ENCODE measurements at places on chromosomes 2 and 18.

DNA sequence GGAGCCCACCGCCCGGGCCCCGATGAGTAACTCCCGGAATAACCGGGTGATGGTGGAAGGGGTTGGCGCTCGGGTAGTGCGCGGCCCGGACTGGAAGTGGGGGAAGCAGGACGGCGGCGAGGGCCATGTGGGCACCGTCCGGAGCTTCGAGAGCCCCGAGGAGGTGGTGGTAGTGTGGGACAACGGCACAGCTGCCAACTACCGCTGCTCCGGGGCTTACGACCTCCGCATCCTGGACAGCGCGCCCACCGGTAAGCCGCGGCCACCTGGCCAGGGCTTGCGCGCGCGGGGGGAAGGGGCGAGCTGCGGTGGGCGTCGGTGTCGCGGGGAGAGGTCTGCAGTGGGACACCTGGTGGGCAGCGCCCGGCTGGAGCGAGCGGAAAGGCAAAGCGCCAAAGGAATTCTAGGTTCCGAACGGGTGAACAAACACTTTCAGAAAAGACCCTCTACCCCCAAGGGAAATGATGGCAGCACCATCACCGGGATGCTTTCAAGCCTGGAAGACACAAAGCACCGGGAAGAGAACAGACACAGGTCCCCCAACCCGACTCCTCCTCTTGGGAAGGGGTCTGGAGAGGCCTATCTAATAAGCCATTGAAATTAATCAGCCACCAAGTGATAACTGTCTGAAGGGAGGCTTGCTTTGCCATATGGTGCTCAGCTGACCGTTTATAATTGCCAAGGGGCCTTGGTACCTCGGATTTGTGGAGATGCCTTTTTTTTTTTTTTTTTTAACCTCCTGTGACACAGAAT, 1.1 kb downstream of the MIB1 start:
- peak; percentile 19 for DNase-seq

DNA sequence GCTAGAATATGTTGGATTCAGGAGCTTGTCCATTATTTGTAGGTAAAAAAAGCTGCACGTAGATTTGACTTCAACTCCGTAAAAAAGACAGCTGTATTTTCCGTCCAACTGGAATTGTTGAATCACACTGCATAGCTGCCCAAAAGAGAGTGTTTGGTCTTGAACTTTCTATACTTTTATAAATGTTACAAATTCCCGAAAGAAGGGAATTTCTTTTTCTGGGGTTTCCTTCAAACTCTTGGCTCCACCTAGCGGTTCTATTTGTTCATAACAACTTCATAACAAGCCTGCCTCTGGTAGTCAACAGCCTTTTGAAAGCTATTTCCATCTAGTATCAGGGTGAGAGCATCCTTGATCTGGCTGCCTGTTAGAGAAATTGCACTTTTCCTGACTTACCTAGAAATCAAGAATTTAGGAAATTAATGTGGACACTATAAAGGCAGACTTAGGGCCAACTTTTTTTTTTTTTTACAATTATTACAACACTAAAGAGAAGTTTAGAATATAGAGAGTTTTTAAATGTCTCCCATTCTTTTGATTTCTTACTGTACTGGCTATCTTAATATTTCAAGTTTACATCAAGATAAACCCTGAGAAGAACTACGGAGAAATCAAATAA, 48.1 kb downstream of the TMEM185B start:
- DNase-seq: peak; percentile 30

DNA sequence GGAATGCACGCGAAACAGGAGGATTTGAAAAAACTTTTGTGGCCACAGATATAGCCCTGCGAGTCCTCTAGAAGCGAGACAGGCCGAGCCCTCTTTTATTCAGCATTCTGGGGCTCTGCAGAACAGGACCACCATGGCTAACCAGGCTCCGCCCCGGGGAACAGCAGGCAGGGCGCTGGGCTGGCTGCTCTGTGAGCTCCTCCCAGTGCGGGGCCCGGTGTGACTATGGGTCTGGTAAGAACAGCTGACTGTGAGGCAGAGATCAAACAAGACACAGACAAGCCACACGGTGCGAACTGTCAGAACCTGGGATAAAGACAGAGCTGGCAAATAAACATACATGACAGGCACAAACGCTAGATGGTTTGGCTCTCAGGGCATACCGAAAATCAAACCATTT, 15.5 kb downstream of the PXDN start:
- DNase-seq: peak; percentile 94

DNA sequence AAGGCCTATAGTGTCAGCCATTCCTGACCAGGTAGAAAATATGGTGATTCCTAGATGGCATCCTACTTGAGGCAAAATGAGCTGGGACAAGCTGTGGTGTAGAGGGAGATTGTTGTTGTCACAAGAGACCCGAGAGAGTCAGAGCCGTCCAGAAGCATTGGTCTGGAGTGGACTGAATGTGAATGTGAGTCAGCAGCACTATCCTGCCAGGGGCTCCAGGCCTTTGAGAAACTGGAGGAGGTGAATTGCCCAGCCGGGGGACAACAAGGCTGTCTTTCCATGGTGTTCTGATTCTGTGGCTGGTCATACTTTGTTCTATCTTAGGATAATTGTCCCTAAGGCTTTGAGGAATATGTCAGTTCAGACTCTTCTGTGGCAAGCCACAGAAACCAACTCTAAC, 29.4 kb upstream of the EIF2AK3 start:
- DNase-seq: no peak

DNA sequence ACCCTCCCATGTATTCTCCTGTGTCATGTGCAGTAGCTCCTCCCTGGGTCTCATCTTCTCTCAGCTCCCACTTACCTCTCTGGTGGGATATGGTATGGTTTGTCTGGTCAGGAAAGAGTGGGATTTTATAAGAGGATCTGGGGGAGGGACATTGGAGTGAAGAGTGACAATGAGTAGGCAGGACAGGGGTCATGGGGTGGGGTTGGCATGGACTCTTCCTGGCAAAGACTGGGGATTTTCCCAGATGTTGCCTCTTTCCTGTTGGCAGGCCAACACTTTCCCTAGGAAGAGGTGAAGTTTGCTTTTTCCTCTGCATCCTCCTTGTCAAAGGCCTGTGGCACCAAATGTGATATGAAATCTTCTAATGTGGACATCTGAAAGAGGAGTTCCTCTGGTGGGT, at the start of gene REG3A:
TSS of gene REG3A (minus strand) at position 101 of the 400 bp plus-strand sequence. CDS start 348 bp downstream, outside the sequence.
- no peak for DNase-seq

DNA sequence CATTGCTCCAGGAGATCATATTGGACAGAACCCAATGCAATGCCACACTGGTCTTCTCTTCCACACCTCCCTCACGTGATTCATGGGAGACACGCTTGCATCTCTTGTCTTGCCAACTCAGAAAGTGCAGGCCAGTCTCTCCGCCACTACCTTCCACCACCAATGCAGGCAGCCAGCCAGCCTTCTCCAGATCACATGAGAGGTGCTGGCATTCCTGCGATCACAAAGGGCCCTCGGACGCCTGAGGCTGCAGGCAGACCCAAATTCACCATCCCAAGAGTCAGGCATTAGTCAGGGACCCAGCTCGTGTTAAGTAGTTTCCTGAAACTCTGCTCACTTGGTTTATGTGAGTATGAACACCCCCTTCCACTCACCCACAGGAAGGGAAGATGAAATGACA, 437.0 kb upstream of the ETAA1 start:
- DNase-seq: no peak

GRCh38 chr2:83941886-83942285, 517.2 kb downstream of the SUCLG1 start:
- no peak for DNase-seq

- DNase-seq: no peak
These were observed 95.1 kb downstream of the ACOXL start for GRCh38 chr2:110827511-110827910.

- DNase-seq: no peak
These were observed 8.5 kb downstream of the ESPNL start for GRCh38 chr2:238108423-238109183.

GRCh38 chr2:239536186-239536585, 135.4 kb upstream of the HDAC4 start:
- DNase-seq: no peak

DNA sequence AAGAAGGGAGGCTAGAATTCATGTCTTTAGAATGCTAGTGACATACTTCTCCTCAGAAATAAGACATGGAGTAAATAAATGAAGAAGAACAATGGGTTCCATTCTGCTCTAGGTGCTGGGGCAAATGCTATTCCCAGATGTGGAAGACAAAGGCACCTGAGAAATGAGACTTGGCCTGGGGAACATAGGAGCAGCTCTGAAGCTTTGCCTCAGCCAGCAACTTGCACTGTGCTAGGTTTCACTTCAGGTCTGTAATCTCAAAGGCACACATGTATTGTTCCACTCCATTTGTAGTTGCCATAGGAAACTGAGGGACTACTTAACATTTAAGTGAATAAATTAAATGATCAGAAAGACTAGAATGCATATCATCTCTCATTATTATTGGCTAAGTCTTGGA, 538.9 kb upstream of the REG3G start:
- DNase-seq: no peak

GRCh38 chr2:9565436-9566153, 10.0 kb upstream of the ADAM17 start:
- DNase-seq: no peak

- DNase-seq: peak; percentile 39
These were observed 4.0 kb upstream of the MREG start for GRCh38 chr2:216017365-216017764.

GRCh38 chr2:188977317-188977716, 3.1 kb downstream of the COL3A1 start:
- no peak for DNase-seq

- DNase-seq: no peak
These were observed 19.7 kb downstream of the ILKAP start for GRCh38 chr2:238183821-238184220.

- DNase-seq: no peak
These were observed 33.8 kb downstream of the RNF144A start for GRCh38 chr2:6951046-6951445.

- DNase-seq: no peak
These were observed 9.3 kb upstream of the TRAPPC8 start for GRCh38 chr18:31952223-31952622.

- peak; percentile 63 for DNase-seq
These were observed 6.8 kb downstream of the ESPNL start for GRCh38 chr2:238106698-238107524.

- no peak for DNase-seq
These were observed 209.9 kb downstream of the TMEM182 start for GRCh38 chr2:102971701-102972100.

DNA sequence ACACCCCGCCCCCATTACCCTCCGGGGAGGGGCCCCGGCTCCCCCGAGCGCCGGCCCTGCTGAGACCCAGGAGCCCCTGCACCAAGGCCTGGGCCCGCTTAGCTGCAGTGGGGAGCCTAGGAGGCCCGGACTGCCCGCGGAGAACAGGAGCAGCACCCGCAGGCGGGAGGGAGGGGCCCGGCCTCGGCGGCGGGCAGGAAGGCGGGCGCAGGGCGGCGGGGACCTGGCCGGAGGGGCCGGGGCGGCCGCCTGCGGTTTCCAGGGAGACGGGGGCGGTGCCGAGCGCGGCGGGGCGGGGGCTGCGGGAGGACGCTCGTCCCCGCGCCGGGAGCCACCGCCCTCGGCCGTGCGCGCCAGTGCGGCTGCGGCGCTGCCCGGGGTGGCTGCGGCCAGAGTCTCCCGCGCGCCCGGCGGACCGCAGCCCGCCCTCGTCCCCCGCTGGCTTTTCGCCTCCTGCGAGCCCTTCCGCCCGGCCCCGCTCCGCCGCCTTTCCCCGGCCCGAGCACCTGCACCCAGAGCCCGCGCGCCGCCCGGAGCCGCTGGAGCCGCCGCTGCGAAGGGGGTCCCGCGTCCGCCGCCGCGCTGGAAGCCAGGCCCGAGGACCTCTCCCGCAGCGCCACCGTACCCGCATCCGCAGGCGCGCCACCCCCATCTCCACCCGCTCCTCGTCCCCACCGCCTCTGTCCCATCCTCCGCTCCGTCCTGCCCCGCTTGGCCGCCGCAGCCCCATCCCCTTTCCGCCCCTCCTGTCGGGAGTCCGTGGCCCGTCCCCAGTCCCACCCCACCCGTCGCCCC, 17.2 kb downstream of the GPC1 start:
- peak; percentile 65 for DNase-seq

- DNase-seq: no peak
These were observed 3.6 kb upstream of the TTC21B start for GRCh38 chr2:165957030-165957675.

DNA sequence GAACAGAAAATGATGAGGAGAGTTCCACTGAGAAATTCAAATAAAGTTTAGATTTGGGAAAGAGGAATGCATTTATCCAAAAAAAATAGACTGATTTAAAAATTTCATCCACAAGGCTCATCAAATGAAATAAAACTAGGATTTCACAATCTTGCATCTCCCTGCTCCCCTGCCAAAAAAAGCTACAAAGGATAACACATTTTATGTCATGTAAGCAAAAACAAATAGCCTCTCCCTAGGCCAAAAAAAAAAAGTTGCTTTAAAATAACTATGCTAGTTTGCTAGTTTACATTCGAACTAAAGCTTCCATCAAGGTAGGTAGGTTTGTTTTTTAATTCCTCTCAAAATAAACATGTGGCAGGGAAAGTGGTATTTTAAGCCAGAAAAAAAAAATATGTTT, 465.5 kb upstream of the ID2 start:
- no peak for DNase-seq

GRCh38 chr2:71897137-71897480, 250.6 kb downstream of the CYP26B1 start:
- DNase-seq: peak; percentile 5

- no peak for DNase-seq
These were observed 6.9 kb downstream of the OSR1 start for GRCh38 chr2:19351499-19351898.

DNA sequence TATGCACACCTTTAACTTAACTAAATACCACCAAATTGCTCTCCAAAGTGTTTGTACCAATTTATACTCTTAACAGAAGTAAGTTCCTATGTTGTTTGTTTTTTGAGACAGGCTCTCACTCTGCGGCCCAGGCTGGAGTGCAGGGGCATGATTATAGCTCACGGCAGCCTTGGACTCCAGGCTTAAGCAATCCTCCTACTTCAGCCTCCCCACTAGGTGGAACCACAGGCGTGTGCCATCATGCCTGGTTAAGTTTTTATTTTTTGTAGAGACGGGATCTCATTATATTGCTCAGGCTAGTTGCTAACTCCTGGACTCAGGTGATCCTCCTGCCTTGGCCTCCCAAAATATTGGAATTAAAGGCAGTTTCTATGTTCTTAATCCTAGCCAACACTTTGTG, 13.1 kb upstream of the NAB1 start:
- DNase-seq: no peak

- DNase-seq: no peak
These were observed 49.2 kb upstream of the UGP2 start for GRCh38 chr2:63792530-63792929.

Data from SHP77 (cell line).